ENCODE measurements at places on chromosomes 6 and 20.

DNA sequence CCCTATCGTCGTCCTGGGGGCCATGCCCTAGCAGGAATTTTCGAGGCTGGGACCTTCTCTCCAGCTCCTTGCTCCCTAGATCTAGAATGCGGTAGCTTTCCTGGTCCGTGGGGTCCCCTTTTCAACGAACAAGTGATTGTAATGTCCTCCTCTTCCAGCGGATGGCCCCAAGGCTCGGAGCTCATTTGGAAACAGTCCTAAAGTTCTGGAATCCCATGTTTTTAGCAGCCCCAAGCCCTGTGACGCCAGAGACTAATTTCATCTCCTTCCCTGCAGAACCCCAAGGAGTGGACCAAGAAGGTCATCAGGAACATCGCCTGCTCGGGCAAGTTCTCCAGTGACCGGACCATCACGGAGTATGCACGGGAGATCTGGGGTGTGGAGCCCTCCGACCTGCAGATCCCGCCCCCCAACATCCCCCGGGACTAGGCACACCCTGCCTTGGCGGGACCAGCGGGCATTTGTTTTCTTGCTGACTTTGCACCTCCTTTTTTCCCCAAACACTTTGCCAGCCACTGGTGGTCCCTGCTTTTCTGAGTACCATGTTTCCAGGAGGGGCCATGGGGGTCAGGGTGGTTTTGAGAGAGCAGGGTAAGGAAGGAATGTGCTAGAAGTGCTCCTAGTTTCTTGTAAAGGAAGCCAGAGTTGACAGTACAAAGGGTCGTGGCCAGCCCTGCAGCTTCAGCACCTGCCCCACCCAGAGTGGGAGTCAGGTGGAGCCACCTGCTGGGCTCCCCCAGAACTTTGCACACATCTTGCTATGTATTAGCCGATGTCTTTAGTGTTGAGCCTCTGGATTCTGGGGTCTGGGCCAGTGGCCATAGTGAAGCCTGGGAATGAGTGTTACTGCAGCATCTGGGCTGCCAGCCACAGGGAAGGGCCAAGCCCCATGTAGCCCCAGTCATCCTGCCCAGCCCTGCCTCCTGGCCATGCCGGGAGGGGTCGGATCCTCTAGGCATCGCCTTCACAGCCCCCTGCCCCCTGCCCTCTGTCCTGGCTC, 48.5 kb downstream of the PYGB start:
- DNase-seq = no peak

GRCh38 chr6:101392586-101393230, 800 bp upstream of the GRIK2 start:
- DNase-seq = no peak

DNA sequence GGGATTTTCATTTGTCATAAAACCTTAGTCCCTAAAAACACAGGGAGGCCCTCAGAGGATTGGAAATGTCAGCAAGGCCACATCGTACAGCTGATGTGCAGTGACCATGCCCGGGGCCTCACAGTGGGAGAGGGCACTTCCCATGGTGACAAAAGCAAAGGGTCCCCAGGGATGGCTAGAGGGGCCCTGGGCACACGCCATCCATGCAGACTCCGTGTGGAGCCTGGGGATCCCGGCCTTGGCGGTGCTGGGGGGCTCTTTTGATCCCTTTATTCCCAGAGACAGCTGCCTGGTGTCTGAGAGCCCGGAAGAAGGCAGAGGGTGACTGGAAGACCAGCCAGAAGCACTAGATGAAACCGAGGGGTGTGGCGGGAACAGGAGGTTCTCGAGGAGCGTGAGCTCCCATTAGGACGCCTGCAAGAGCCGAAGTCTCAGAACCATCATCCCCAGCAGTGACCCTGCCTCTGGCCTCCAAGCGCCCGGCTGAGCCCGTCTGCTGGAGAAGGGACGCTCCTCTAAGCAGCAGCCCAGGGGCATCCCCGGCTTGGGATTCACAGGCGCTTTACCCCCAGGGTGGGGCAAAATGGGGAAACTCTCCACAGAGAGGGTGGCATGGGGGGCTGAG, 49.1 kb upstream of the FRMD1 start:
- DNase-seq = no peak

DNA sequence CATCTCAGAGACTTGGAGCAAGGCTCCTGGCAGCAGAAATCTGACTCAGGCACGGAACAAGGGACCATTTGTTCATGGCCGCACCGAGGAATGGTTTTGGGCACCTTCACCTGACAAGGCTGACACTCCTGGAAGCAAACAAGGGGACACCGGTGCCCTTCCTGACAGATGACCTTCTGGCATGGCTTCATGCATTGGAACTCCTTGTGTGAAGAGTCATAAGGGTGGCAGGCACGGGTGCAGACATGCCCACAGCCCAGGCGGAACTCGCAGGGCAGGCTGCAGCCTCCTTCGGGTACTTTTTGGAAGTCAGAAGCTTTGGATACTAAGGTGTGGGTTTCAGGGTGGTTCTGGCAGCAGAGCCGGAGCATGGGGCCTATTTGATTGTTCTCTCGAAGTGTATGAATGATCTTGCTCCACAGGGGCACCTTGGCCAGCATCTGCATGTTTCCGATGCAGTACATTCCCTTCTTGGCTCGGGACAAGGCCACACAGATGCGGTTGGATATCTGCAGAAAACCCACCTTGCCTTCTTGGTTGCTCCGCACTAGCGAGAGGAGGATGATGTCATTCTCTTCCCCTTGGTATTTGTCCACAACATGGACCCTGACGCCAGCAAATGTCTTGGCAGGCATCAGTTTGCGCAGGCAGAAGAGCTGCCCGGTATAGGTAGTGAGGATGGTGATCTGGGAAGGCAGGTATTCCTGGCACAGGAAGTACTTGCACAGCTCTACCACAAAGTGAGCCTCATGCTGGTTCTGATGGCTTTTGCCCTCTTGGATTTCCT, 28.8 kb downstream of the ZNFX1 start:
- DNase-seq = no peak

- DNase-seq = no peak
Observed at GRCh38 chr6:149026530-149026942, 279.7 kb downstream of the UST start.

- DNase-seq = no peak
Observed at GRCh38 chr6:42462474-42462972, 10.8 kb upstream of the TRERF1 start.

DNA sequence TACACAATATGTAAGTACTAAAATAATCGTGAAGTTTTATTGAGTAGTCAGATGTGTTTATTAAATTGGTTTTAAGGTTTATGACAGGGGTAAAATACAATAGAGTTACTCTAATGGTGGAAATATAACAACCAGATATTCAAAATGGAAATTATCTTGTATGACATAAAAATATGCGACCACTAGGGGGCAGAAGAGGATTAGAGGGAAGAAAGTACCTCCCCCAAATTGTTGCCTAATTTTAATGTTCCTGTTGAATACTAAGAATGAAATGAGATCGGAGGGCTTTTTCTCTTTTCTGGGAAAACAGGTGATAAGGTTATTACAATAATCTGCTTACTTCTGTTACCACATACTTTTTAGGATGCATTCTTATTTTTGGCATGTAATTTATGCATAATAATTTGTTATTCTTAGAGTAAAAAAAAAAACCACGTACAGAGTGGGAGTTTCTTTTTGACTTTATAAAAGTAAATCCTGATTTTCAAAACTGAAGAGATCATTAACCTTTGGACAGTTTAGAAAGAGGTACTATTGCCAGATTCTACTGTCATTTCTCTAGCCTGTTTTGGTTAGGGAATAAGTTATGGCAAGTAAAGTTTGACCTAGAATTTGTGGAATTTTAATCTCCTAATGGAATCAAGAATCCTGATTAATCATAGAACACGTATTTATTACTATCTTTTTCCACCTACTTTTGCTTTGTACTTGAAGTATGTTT, 159.2 kb downstream of the CD109 start:
- no peak for DNase-seq

- DNase-seq = no peak
Observed at GRCh38 chr6:30881392-30882203, 2.7 kb upstream of the DDR1 start.

GRCh38 chr6:13435477-13436246, 51.7 kb downstream of the GFOD1 start:
- no peak for DNase-seq

Data from stimulated activated CD8-positive, alpha-beta memory T cell treated with anti-CD3 and anti-CD28 coated beads, Interleukin-15, amount 100 ng/mL, for 48 hours (primary cell).